ENCODE measurements at places on chromosomes 16 and 17.

GRCh38 chr16:76428858-76429257 is 151.7 kb downstream of the CNTNAP4 start:
- DNase-seq: peak; percentile 0

- peak; percentile 54 for DNase-seq
These were observed 36.2 kb downstream of the LDHD start for GRCh38 chr16:75080205-75081029.

DNA sequence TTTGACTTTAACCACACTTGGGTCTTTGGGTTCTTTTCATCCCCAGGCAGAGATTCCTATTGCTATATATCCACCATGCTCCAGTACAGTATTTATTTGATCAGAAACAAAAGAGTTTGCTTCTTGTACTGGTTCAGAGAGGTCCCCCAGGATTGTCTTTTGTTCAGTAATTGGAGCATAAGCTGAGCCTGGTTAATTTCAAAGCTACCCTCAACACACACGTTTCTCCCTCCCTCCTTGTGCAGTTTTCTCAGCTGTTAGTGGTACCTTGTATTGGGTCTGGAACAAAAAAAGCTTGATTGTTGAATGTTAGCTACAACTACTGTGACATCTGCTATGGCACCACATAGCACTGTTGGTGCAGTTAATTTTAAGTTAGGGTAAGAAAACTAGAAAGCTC is 50.0 kb downstream of the NUP93 start:
- DNase-seq: no peak

- peak; percentile 78 for DNase-seq
These were observed 14.5 kb downstream of the C17orf100 start for GRCh38 chr17:6666077-6666521.

DNA sequence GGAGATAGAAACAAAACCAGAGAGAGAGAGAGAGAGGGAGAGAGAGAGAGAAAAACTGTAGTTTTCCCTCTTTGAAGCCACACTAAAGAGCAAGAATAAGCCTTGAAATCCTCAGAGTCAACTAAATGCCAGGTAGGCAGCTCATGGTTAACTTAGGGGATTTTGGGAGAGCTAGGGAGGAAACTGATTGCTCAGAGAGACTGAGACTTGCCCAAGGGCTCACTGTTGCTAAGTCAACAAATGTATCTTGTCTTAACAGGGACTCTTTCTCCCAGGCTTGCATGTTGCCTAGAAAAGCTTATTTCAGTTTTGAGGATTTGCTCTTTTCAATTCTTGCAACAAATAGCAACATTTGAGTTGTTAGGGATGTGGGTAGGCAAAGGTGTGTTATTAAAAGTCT is 4.5 kb upstream of the SLC5A11 start:
- DNase-seq: no peak

GRCh38 chr16:83882163-83882885 is 16.6 kb upstream of the MLYCD start:
- no peak for DNase-seq

- DNase-seq: peak; percentile 15
These were observed 806 bp downstream of the RAD51C start for GRCh38 chr17:58693208-58693607.

GRCh38 chr17:28370035-28370743 is at the start of gene VTN:
Gene VTN (minus strand): TSS chr17:28370307. CDS start chr17:28370203, 104 bp downstream.
- DNase-seq: no peak

- peak; percentile 36 for DNase-seq
These were observed 26.3 kb downstream of the VPS53 start for GRCh38 chr17:688100-688989.

GRCh38 chr17:7854851-7855659 is at the start of gene TMEM88:
Gene TMEM88 (plus strand): TSS chr17:7855066. CDS start chr17:7855075, 9 bp downstream.
- no peak for DNase-seq
